ENCODE measurements at places on chromosomes 1 and 21.

GRCh38 chr1:46394108-46394871 is at the start of gene FAAH:
Gene FAAH, plus strand, starts transcription at chr1:46394317. Its CDS starts 32 bp downstream, at chr1:46394349.
- H3K4me1 ChIP-seq = no peaks in the 10 kb centered on the region
- peak; percentile 94 for DNase-seq
- peak within 1 kb of the TSS; percentile 74 for H3K4me3 ChIP-seq
- no peaks in the 10 kb centered on the region for H3K27me3 ChIP-seq
- H3K36me3 ChIP-seq = no peaks in the 10 kb centered on the region
- H3K27ac ChIP-seq = peak within 1 kb of the TSS; percentile 69

DNA sequence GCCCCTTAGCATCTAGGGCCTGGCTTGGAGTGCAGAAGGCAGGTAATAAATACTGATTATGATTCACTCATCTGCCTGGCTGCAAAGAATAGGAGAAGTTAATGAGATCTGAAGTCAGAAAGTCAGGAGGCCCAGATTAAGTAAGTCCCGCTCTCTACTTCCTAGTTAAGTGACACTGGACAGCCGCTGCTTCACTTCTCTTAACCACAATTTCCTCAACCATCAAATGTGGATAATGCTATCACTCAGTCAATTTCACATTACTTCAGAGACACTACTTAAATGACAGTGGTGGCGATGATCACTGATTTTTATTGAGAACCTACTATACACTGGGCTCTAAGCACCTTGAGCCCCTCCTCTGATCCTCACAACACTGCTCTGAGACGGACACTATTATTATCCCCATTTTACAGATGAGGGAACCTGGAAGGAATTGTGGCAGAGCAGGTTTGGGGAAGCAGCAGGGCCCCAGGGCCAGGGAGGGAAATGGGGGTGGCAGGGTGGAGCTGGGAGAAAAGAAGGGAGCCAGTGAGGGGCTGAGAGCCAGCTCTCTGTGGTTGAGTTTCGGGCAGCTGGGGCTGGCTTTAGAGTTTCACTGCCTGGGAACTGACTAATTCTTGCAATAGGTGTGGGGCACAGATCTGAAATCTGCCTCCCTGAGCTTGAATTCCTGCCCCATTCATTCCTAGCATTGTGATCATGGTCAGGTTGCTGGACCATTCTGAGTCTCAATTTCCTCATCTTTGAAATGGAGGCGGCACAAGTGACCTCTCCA is 2.4 kb upstream of the E2F2 start:
- DNase-seq = no peak
- H3K4me3 ChIP-seq = no peak overlapping the region
- H3K27me3 ChIP-seq = peaks cover 27% of the 10 kb centered on the region
- H3K27ac ChIP-seq = no peak overlapping the region
- H3K36me3 ChIP-seq = no peaks in the 10 kb centered on the region

GRCh38 chr21:46082713-46082962 is 15.3 kb upstream of the COL6A2 start:
- no peaks in the 10 kb centered on the region for H3K36me3 ChIP-seq
- H3K4me3 ChIP-seq = no peak overlapping the region
- no peaks in the 10 kb centered on the region for H3K4me1 ChIP-seq
- DNase-seq = no peak
- no peak overlapping the region for H3K27ac ChIP-seq

DNA sequence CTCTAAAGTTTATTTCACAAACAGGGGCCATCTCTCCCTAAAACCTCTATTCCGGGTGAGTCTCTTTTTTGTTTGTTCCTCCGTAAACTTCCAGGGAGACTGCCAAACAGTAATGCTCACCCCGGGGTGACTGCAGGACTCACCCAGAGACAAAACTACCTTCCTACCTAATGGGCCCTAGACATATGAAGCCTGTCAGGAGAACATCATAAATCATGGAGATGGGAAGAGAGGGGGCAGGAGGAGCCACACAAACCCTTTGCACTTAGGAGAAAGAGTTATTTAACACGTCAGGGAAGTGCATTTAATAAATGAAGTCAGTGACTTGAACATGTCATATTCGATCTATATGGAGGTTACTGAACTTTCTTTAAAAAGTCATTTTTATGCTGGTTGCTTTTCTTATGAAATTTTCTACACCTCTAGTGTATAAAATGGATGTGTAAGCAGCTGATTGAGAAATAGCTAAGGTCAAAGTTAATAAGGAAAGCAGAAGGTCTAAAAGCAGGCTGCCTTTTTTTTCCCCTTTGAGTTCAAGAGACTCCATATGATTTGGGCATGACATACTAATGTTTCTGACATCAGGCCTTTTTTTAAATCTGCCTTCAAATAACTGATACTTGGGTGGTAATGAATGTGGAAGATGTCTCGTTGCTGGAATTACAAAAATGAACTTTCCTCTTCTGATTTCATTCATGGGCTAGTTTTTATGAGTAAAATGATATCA is 286.9 kb upstream of the USP25 start:
- H3K4me3 ChIP-seq = no peak overlapping the region
- H3K36me3 ChIP-seq = no peaks in the 10 kb centered on the region
- H3K4me1 ChIP-seq = peaks cover 15% of the 10 kb centered on the region
- no peak for DNase-seq

DNA sequence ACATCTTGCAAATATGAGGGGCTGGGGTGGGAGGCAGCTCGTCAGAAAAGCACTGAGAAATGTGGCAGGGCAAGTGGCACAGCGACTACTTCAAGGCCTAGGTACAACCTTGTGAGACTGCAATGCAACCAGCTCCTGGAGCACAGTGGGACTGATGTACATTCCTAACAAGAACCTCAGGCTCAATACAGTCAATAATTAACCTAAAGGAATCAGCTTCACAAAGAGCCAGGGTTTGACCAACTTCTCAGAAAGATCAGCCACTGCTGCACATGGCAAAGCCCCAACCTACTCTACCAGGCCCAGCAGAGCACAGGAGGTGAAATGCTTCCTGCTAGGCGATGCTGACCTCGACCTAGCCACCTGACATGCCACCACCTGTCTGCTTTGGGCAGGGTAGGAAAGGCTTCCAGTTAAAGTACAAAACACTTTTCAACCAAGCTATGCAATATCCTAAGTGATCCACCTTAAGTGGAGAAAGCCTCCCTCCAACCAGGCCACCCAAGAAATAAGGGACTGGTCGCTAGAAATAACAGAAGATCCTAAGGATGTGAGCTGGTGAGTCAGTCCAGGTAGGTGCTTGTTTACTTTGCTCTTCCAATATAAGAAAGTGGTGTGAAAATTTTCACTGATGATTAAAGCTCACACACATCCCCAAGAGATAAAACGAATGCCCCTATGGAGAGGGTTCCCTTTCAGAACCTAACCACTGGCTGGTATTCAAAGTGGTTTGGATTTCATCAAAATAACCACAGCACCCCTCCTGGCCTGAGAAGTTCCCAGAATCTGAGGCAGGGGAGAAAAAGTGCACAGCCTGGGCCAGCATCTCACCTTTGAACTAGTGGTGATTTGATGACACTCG is 2.1 kb downstream of the RIPK4 start:
- peaks cover 84% of the 10 kb centered on the region for H3K27me3 ChIP-seq
- no peak overlapping the region for H3K27ac ChIP-seq
- H3K36me3 ChIP-seq = no peaks in the 10 kb centered on the region
- peaks cover 46% of the 10 kb centered on the region for H3K4me1 ChIP-seq

- no peak overlapping the region for H3K27ac ChIP-seq
- H3K27me3 ChIP-seq = no peaks in the 10 kb centered on the region
- DNase-seq = no peak
Measured at GRCh38 chr1:7536891-7537591, 234.1 kb upstream of the VAMP3 start.

DNA sequence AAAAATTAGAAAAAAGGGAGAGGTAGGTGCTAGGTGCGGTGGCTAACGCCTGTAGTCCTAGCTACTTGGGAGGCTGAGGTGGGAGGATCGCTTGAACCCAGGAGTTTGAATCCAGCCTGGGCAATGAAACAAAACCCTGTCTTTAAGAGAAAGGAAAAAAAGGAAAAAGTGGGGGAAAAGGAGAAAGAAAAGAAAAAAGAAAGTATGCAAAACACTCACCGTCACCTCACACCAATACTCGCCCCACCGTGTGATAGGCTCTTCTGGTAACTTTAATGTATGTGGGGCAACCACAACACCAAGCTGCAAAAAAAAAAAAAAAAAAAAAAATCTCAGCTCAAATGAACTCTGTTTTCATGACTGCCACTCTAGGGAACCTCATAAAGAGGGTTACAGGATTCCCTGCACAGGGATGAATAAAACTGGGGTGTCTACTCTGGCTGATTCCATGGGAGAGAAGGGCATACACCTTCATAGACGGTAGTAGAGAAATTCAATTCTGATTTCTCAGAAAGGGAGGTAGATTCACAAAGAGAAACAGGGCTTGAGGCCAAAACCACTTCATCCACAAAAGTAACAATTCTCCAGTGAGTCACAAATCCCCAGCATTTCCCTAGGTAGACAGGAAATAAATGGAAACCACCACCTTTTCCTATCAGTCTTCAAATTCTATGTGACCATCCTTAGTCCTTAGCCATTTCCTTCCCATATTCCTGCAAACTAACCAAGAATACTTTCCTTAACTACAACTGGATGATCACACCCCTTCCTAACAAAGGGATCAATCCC is 2.5 kb downstream of the MRPL9 start:
- H3K27me3 ChIP-seq = no peaks in the 10 kb centered on the region
- no peak for DNase-seq
- no peak overlapping the region for H3K27ac ChIP-seq
- H3K4me1 ChIP-seq = no peaks in the 10 kb centered on the region

- H3K27ac ChIP-seq = no peak overlapping the region
- DNase-seq = no peak
- H3K4me3 ChIP-seq = no peak overlapping the region
- no peaks in the 10 kb centered on the region for H3K36me3 ChIP-seq
- H3K27me3 ChIP-seq = peaks cover 34% of the 10 kb centered on the region
- peaks cover 12% of the 10 kb centered on the region for H3K4me1 ChIP-seq
Measured at GRCh38 chr1:2442661-2443060, 30.3 kb upstream of the PEX10 start.

DNA sequence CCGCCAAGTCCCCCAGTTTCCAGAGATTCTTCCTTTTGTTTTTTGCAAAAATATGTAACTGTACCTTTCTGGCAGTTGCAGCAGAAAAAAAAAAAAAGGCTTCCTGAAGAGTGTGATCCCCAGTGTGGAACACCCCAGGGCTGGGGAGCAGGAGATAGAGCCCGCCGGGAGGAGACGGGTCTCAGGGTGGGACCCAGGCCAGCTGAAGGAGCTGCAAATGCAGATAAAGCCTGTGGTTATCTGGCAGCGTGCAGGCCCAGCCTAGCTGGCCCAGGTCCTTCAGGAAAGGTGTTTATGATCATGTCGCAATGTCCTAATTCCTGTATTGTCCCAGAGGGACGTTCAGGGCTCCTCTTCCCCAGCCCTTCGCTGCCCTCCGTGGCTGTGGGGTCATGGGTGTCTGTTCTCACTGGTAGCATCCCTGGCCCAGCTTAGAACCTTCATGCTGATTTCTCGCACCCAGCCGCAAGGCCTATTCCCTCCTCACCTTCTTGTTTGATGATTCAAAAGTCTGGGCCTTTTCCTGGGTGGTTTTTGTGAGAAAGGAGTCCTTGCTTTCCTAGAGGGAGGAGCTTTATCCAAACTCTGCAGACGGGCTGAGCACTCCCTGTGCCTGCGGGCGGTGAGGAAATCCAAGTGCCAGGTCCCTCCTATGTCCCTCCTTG is 26.2 kb downstream of the RNF187 start:
- H3K4me3 ChIP-seq = no peak overlapping the region
- H3K36me3 ChIP-seq = no peaks in the 10 kb centered on the region
- DNase-seq = no peak
- peaks cover 11% of the 10 kb centered on the region for H3K27me3 ChIP-seq

- DNase-seq = no peak
- H3K36me3 ChIP-seq = no peaks in the 10 kb centered on the region
- H3K4me1 ChIP-seq = no peaks in the 10 kb centered on the region
- no peak overlapping the region for H3K4me3 ChIP-seq
- H3K27me3 ChIP-seq = no peaks in the 10 kb centered on the region
Measured at GRCh38 chr1:207848234-207848633, 62.7 kb downstream of the CD34 start.

GRCh38 chr1:204127597-204128242 is 24.1 kb downstream of the ETNK2 start:
- DNase-seq = peak; percentile 76
- peaks cover 10% of the 10 kb centered on the region for H3K4me1 ChIP-seq
- no peak overlapping the region for H3K4me3 ChIP-seq
- H3K36me3 ChIP-seq = peaks cover 32% of the 10 kb centered on the region

- H3K27me3 ChIP-seq = no peaks in the 10 kb centered on the region
- no peaks in the 10 kb centered on the region for H3K4me1 ChIP-seq
- H3K27ac ChIP-seq = no peak overlapping the region
- no peak overlapping the region for H3K4me3 ChIP-seq
- H3K36me3 ChIP-seq = peaks cover 25% of the 10 kb centered on the region
- DNase-seq = no peak
Measured at GRCh38 chr1:28280977-28281381, 21.7 kb downstream of the SESN2 start.

DNA sequence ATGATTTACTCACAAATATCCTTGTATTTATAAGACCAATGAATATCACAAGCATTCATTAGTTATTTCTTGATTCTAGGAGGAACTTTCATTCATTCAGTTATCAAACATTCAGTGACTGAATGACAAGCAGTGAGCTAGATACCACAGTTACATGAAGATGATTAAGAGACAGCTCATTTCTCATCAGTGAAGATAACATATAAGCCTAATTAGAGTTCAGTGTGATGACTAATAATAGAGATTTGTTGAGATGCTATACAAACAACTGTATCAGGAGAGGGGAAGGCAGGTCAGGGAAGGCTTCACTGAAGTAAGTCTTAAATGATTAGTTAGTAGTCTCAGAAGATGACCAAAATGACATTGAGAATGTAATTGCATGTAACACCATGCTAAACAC is 14.6 kb upstream of the C1orf105 start:
- no peaks in the 10 kb centered on the region for H3K27me3 ChIP-seq
- no peak overlapping the region for H3K4me3 ChIP-seq
- no peaks in the 10 kb centered on the region for H3K4me1 ChIP-seq
- DNase-seq = no peak
- no peaks in the 10 kb centered on the region for H3K36me3 ChIP-seq
- no peak overlapping the region for H3K27ac ChIP-seq
